ENCODE measurements at places on chromosomes 4 and X. TPM values are rescaled to one million over a fixed set of nuclear protein-coding genes. Genes with fewer than 3 reads are reported as not detected.

DNA sequence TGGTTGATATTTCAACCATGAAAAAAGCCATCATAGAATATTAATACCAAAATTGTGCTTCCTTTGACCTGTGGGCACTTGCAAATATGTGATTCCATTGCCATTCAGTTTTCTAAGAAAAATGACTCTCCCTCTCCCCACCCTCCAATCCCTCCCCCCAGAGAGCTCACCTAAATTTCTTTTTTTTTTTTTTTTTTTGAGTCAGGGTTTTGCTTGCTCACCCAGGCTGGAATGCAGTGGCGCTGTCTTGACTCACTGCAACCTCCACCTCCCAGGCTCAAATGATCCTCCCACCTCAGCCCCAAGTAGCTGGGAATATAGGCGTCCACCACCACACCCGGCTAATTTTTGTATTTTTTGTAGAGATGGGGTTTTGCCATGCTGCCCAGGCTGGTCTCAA is 47.0 kb downstream of the SNX25 start:
- H3K4me1 ChIP-seq = no peaks in the 10 kb centered on the region
- no peaks in the 10 kb centered on the region for H3K27me3 ChIP-seq
- no peak overlapping the region for H3K27ac ChIP-seq

MAOA gene
- total RNA-seq = 0.74 TPM

OTC gene
- not detected for total RNA-seq

DNA sequence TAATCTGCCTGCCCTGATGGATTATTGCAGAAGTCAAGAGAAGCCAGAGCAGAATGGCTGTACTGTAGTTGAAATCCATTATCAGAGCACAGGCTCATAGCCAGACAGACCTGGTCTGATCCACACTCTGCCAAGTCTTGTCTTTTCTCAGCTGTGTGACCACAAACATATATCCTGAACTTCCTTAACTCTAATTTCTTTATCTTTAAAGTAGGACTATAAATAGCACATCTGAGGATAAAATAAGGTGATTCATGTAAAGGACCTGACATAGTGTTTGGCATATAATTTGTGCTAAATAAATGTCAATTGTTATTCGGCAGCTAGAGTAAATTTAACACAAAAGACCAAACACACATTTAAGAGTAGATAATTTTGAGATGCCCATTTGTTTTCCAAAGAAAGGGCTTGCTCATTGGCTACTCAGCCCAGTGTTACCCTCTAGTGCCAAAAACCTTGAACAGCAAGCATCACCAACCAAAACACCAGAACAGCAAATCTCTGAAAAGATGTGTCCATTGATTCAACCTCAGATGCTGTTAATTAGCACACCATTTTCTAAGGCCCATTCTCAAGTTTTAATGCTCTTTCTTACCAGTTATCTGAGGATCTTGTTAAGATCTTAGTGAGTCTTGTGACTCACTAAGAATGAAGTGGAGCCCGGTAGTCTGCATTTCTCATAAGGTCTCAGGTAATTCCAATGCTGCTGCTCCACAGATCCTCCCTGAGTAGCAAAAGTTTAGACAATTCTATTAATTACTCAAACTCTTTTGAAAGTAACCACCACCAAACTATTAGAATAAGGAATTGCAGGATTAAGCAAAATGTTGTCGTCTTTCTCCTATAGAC is 108.8 kb downstream of the HHIP start:
- DNase-seq = no peak
- H3K27me3 ChIP-seq = no peaks in the 10 kb centered on the region
- no peak overlapping the region for H3K4me3 ChIP-seq
- no peaks in the 10 kb centered on the region for H3K36me3 ChIP-seq

SYTL4 gene
- 6.1 TPM for total RNA-seq
